ENCODE measurements at places on chromosomes 2 and 18. TPM values are rescaled to one million over a fixed set of nuclear protein-coding genes. Genes with fewer than 3 reads are reported as not detected.

DNA sequence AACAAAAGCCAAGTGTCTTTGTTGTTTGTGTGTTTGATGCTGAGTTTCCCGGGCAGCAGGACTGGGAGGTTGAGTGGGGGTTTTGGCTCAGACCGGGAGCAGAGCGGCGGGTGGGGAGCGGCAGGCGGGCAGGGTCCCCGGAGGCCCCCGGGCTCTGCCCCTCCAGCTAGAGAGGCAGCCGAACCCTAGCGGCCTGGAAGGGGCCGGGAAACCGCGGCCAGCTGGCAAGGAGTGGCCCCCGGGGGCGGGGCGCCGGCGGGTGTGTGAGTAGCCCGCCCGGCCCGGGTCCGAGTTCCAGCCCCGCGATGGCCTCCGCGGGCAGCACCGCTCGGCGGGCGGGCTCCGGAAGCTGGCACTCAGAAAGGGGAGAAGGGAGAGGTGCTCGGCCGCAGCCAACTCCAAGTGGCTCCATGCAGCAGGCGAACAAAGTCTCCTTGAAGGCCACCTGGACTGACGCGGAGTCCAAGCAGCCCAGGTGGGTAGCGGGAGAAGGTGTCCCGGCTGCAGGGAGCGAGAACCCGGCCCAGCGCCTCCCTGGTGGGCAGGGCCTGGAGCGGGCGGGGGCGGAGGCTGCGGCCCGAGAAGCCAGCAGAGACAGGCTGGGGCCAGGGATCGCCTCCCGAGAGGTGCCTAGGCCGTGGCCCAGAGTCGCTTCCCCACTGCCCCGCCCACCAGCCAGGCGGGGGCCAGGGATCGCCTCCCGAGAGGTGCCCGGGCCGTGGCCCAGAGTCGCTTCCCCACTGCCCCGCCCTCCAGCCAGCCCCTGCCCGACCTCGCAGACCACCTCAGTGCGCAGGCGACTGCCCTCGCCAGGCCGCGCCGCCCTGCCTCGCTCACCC lies at the start of gene ANKRD53:
ANKRD53 (plus strand) TSS at position 290 of the 839 bp plus-strand sequence; CDS start at position 306, 16 bp downstream.
- H3K27ac ChIP-seq = peak within 1 kb of the TSS; percentile 83
- no peaks in the 10 kb centered on the region for H3K27me3 ChIP-seq
- no peak for DNase-seq
- H3K36me3 ChIP-seq = peaks cover 12% of the 10 kb centered on the region

- no peak overlapping the region for H3K27ac ChIP-seq
- H3K27me3 ChIP-seq = no peaks in the 10 kb centered on the region
- no peaks in the 10 kb centered on the region for H3K36me3 ChIP-seq
- H3K4me1 ChIP-seq = no peaks in the 10 kb centered on the region
- H3K4me3 ChIP-seq = no peak overlapping the region
These were observed 159.8 kb downstream of the EN1 start for GRCh38 chr2:118687698-118688097.

- H3K4me1 ChIP-seq = no peaks in the 10 kb centered on the region
- no peak overlapping the region for H3K4me3 ChIP-seq
- no peak for DNase-seq
- H3K27ac ChIP-seq = no peak overlapping the region
These were observed 45.1 kb downstream of the TRAK2 start for GRCh38 chr2:201406077-201406662.

DNA sequence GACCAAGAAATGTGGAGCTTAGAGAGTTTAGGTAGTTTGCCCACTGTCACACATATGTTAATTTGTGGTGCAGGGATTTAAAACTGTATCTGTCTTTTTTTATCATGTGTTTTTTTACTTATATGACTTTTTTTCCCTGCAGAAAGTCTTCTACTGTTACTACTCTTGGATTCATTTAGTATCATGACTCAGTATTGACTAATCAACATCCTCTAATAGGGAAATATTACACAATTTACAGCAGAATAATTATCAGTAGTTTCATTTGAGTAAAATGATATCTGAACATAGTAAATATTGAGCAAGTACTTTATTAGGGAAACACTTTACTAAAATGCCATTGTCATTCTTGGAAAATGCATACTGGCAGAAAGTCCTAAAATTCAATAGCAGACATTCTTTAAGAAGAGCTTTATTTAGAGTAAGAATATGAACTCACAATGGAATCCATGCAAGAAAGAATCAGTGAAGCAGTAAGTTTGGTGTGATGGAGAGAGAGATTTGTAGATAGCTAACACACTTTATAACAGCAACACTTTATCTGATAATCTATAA lies 425.9 kb upstream of the SLC8A1 start:
- DNase-seq = no peak
- H3K27me3 ChIP-seq = no peaks in the 10 kb centered on the region
- no peak overlapping the region for H3K27ac ChIP-seq

- no peaks in the 10 kb centered on the region for H3K36me3 ChIP-seq
- H3K27me3 ChIP-seq = no peaks in the 10 kb centered on the region
- no peak overlapping the region for H3K4me3 ChIP-seq
- H3K27ac ChIP-seq = no peak overlapping the region
These were observed 36.6 kb upstream of the CD28 start for GRCh38 chr2:203669820-203670219.

The ASAP2 gene
- 48.6 TPM for total RNA-seq

The DHRS9 gene
- total RNA-seq = 4.6 TPM

The CCDC141 gene
- 3.9 TPM for total RNA-seq

The RPE gene
- 57.6 TPM for total RNA-seq

All from spinal cord (tissue), 10 donors.